ENCODE measurements at places on chromosomes 6 and 20.

GRCh38 chr6:133741375-133741861, 147.5 kb upstream of the TCF21 start:
- peak; percentile 28 for DNase-seq

- DNase-seq = no peak
Measured at GRCh38 chr6:33292996-33293682, 3.7 kb downstream of the PFDN6 start.

GRCh38 chr20:53805895-53806384, 212.3 kb upstream of the ZNF217 start:
- no peak for DNase-seq

DNA sequence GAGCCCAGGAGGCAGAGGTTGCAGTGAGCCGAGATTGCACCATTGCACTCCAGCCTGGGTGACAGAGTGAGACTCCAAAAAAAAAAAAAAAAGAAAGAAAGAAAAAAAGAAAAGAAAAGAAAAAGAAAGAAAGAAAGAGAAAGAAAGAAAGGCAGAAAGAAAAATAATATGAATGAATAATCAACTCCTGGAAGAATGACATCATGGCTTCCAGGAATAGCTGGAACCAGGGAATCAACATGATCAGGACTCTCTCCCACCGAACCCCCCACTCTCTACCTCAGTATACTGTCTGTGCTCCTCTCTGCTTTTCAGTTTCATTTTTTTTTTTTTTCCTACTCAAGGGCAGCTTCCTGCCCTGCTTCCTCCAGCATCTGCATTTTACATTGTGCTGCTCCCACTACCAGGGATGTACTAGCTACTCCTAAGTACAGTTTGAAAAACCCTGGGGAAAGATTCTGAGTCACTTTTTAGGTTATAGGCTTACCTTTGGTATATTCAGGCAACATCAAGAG, 19.7 kb upstream of the MTCL3 start:
- no peak for DNase-seq

- no peak for DNase-seq
Measured at GRCh38 chr20:23371496-23371895, 9.5 kb downstream of the GZF1 start.

- peak; percentile 29 for DNase-seq
Measured at GRCh38 chr6:121430514-121431460, 4.7 kb upstream of the GJA1 start.
